RPMI7951 (cell line): ENCODE measurements at places on chromosomes 2 and 18. TPM values are rescaled to one million over a fixed set of nuclear protein-coding genes. Genes with fewer than 3 reads are reported as not detected.

- no peak for DNase-seq
Observed at GRCh38 chr2:239400596-239401066, at the start of gene HDAC4. HDAC4 (minus strand) TSS chr2:239401020; CDS start chr2:239352699, 48,321 bp downstream.

- DNase-seq, result no peak
Observed at GRCh38 chr2:13021470-13021957, 304.8 kb downstream of the TRIB2 start.

GRCh38 chr2:145752091-145752806, 1232.3 kb upstream of the ZEB2 start:
- DNase-seq, result peak; percentile 77

DNA sequence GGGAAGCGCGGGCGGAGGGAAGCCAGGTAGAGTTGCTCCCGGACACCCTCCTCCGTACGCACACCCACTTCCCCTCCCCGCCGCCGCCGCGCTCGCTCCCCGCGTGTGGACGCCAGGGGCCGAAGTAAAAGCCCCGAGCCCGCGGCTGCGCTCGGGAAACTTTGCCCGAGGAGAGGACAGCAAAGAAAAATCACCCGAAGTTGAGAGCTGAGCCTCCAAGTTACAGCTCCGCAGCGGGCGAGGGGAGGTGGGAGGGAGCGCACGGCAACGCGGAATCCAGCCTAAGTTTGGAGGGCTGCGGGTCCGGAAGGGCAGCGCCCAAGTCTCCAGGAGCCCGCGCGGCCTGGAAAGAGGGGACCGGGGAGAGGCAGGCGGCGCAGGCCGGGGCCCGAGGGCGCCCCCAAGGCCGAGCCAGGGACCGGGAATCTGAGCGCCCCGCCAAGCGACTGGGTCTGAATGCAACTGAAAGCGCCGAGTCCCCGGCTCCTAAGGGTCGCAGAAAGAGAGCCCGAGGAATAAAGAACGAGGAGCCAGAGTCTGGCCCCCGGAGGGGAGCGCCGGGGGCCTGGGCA, 706 bp upstream of the BCL11A start:
- no peak for DNase-seq

- no peak for DNase-seq
Observed at GRCh38 chr2:73232403-73233153, 461 bp downstream of the PRADC1 start.

Gene MYO1B
- total RNA-seq, result 173 and 185 TPM in 2 replicates
